Aorta (tissue), 5 donors: ENCODE measurements at places on chromosomes 6 and 20.

DNA sequence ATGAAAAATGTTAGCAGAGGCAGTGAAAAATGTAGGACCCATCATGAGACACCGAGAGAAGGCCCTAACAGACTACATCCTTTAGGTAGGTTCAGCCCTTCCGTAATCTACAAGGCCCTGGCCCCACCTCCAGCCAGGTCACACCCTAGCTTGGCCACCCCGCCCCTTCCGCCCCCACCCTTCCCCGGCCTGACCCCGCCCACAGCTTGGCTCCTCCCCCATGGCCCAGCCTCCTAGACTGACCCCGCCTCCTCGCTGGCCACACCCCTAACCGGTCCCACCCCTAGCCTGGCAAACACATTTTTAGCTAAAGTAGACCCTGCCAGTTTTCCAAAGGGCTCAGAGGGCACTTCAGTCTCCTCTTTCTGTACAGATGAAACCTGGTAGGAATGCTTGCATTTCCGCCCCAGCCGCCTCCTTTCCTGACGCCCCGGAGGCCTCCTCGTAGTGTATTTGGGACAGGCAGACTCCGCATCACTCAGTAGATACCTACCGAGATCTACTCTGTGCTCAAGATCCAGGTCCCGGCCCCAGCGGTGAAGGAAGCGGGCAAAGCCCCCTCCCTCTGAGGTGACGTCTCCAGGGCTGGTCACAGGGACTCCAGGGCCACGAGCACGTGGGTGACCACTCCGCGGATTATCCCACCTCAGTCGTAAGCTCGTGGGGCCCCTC lies 443.5 kb downstream of the PREX1 start:
- no peak for DNase-seq

GRCh38 chr20:10708351-10709185 lies 34.8 kb upstream of the JAG1 start:
- DNase-seq, result no peak

- peak; percentile 70 for DNase-seq
Measured at GRCh38 chr6:100464162-100464851, 414 bp downstream of the SIM1 start.

GRCh38 chr6:55530931-55531330 lies 48.1 kb downstream of the HMGCLL1 start:
- DNase-seq, result no peak

- DNase-seq, result no peak
Measured at GRCh38 chr20:36591281-36591680, 14.3 kb upstream of the RAB5IF start.

DNA sequence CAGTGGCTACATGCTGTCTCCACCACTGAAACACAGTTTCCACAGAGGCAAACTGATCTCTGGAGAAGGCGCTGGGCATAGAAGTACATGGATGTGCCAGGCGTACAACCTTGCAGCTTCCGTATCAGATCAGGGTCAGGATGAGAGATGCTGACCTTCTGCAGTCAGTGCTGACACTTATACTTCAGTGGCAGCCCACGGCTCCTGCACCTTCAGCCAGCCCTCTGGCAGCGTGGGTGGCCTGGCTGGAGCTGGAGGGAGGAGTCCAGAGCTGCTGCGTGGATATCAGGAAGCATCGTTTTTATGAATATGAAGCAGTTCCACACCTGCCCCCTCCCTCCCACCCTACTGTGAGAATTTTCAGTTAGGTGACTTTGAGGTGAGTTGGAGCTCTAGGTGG lies 149.3 kb downstream of the CFAP61 start:
- no peak for DNase-seq

GRCh38 chr6:5936631-5937030 lies 70.1 kb downstream of the NRN1 start:
- DNase-seq, result no peak

GRCh38 chr20:11850901-11851300 lies 66.8 kb upstream of the BTBD3 start:
- no peak for DNase-seq

- DNase-seq, result no peak
Measured at GRCh38 chr20:1275919-1276318, 9.8 kb downstream of the SNPH start.

DNA sequence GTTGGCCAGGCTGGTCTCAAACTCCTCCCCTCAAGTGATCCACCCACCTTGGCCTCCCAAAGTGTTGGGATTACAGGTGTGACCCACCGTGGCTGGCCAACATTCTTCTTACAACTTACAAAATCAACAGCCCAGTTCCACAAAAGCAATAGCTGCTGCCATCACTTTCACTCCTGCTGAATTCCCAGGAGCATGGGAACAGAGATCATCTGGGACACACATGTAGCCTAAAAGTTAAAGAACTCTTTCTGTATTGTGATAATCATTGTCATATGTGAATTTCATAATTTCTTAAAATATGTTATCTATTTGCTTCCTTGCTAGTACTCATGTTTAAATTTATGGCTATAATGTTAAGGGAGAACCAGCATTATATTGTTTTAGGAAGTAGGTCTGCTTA lies 51.7 kb downstream of the NCOA6 start:
- no peak for DNase-seq

DNA sequence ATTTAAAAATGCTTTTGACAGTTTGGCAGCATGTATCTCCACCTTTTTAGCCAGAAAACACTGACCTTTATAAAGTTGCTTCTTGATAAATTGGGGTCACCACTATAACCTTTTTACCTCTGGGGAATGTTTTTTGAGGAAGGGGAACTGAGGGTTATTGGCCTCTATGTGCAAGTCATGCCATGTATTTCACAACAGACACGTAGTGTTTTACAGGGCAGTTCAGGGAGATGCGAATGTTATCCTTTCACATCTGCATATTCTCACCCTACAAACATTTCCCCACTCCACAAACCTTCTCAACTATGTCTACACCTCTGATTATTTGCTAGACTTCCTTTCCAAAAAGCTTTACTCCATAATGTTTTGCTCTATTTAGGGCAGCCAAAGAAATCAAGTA lies 17.0 kb upstream of the SLA2 start:
- DNase-seq, result no peak

GRCh38 chr6:31620586-31621319 lies at the start of gene PRRC2A:
Gene PRRC2A, plus strand, starts transcription at chr6:31620715. Its CDS starts 2,075 bp downstream, at chr6:31622790.
- no peak for DNase-seq

- DNase-seq, result no peak
Measured at GRCh38 chr20:47781632-47782031, 3.6 kb downstream of the SULF2 start.

DNA sequence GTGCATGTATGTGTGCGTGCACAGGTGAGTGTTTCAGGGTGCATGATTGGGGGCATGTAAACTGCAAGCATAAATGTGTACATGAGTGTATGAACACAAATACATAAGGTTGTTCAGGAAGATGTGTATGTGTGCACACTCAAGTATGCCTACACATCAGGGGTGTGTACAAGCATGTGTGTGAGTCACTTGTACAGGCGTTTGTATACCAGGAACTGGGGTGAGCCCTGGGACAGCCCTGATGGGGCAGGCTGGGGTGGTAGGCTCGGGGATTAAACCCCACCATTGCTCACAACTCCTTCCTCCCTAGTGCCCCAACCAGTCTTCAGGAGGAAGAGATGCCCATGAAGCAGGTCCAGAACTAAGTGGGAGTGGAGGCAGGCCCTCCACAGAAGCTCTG lies 4.3 kb downstream of the CRIP3 start:
- no peak for DNase-seq

- DNase-seq, result no peak
Measured at GRCh38 chr6:38209371-38210260, 390.1 kb downstream of the ZFAND3 start.

DNA sequence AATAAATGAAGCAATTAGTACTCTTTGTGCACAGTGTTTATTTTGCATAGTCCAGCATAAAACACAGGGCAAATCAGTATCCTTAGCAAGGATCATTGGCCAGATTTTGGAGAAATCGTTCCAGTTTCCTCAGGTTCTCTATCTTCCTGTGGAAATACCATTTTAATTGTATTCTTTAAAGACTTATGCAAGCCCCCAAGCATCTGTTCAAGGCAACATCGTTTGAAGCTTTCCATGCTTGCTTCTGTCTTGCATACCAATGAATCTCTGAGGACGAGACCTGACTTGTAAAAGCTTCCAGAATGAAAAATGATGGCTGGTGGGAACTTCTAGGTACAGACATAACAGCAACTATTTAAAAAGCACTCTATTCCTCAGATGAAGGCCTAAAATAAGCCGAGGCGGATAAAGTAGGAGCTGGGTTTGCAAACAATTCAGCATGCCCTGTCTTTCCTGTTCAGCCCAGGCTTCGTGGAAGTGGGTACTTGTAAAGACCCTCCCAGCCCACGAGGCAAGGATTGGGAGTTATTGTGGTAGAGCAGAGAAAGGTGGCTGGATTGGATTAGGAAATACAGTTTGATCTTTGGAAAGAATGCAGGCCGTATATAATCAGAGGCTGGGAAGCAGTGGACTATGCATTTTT lies 21.6 kb downstream of the NRSN1 start:
- DNase-seq, result no peak

- DNase-seq, result no peak
Measured at GRCh38 chr6:155519176-155519738, 63.6 kb upstream of the NOX3 start.

GRCh38 chr20:645318-646106 lies 7.5 kb downstream of the SRXN1 start:
- DNase-seq, result peak; percentile 63

DNA sequence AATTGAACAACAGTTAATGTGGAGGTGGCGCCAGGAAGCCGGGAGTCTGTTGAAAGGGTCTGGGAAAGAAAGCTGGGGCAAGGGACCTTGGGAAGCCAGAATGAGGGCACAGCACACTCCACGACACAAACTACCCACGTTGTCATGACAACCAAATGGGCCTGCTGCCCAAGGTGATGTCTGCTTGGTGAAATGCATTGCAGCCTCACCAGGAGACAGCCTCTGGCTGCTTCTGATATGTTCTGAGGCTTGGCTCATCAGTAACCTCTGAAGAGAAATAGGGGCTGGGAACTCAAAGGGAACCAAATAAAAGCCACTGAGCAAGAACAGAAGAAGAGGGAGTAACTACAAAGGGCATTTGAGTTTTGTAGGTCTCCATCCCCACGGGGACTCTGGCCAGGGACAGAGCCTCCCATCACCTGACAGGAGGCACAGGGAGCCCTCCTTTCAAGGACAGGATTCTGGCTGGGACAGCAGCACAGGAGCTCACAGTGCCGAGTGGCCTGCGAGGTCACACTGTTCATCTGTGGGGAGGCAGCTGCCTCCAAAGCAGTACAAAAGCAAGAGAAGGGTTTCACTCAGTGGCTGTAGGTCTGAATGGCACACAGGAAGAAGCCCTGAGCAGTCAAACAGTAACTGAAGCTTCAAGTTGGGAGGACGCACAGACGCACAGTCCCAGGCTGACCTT lies 44.6 kb upstream of the KCNK16 start:
- no peak for DNase-seq

DNA sequence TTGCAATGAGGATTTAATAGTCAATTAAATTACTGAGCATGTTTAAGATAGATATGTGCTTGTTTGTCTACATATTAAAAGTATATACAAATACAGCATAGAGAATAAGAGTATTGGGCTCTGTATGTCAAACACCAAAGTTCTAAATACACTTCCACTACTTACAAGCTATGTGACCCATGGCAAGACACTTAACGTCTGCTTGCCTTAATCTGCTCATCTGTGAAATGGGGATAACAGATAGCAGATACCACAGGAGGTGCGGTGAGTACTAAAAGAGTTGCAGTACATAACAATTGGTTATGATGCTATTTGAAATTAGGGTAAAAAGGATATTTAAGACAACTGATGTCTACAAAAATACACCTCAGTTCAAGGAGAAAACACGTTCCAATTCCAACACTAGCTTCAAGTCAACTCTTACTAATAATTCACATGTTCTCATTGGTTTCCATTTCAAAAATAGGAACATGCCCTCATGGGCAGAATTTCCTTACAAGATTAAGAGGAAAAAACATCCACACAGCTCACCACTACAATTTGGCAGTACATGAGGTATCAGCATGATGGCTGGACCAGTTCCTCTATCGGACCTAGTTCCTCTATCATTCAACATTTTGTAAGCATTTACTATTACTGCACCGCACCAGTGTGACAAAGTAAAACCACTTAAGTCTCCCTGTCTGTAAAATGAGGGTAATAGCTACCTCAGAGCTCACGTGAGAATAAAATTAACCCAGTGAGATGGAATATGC lies 101.1 kb downstream of the SMLR1 start:
- DNase-seq, result no peak

- no peak for DNase-seq
Measured at GRCh38 chr6:12537389-12537788, 179.2 kb upstream of the PHACTR1 start.

DNA sequence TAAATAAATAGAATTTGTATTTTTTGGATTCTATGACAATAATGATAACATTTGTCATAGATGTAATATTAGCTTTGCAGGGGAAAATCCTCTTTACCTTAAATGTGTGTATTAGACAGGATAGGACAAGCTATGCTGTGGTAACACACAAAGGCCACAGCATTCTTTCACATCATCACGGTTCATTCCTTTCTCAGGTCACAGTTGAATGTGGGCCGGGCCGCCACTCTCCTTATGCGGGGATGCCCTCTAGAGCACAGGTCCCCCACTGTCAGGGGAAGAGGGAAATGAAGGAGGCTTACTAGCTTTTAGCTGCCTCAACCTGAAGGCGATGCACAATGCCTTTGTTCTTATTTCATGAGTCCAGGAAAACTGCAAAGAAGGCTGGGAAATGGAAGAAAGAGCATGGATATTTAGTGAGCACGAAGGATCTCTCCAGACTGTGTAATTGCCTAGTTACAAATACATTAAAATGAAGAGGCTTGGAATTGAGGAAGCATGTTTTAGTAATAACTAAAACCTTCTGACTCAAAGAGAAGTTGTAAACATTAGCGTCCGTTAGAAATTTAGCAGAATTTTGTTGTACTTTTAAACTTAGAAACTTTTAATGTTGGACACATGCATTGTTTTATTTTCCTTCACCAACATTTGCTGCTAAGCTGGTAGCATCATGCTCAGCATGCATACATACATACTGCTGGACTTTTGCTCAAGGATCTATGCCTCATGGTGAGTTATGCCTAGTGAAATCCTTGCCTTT lies 248.9 kb upstream of the FOXQ1 start:
- DNase-seq, result no peak

DNA sequence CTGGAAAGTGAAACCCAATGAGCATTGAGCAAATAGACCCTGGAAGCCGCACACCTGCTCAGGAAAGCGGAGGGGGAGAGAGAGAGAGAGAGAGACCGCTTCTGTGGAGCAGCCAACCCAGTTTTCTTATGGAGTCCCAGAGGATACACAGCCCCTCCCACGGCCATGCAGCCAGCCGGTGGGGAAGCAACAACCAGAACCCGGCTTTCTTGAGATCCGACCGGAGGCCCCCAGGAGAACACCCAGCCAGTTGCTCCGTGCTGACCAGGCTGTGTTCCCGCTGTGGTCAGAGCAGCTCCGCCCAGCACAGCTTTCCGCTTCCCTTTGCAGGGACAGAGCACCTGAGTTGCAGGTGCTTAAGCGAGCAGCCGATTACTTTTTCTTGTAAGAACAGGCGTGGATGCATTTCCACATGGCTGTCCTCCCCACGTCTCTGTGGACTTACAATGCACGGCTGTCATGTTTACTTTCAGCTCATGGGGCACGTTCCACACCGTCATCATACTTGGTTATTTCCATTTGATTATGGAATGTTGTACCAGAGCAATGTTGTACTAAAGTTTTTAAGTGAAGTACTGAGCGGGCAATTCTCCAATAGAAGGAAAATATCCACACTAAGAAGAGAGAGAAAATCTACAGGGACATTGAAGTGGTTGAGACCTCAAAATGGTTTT lies 381.9 kb downstream of the THBS2 start:
- no peak for DNase-seq
